Hindlimb muscle (tissue), 1 donor: ENCODE measurements at places on chromosomes 2 and 18.

DNA sequence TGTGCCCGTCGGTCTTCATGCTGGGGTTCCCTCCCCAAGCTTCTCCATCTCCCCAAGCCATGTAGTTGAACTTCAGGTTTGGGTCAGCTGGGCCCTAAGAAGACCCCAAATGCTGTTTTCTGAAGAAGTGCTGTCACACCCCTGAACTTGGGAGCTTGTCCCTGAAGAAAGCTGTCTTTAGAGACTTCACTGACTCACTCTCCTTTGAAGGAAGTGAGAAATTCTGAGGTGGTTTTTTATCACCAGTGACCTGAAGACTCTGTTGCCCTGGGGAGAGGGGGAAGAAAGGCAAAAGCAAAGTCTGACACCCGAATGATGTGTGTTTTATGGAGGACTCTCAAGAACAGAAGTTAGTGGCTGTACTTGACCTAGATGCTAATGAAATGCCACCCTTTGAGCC is 83.6 kb upstream of the BCL2L11 start:
- no peak for DNase-seq

GRCh38 chr2:96916156-96916630 is 46.3 kb upstream of the SEMA4C start:
- DNase-seq: no peak

DNA sequence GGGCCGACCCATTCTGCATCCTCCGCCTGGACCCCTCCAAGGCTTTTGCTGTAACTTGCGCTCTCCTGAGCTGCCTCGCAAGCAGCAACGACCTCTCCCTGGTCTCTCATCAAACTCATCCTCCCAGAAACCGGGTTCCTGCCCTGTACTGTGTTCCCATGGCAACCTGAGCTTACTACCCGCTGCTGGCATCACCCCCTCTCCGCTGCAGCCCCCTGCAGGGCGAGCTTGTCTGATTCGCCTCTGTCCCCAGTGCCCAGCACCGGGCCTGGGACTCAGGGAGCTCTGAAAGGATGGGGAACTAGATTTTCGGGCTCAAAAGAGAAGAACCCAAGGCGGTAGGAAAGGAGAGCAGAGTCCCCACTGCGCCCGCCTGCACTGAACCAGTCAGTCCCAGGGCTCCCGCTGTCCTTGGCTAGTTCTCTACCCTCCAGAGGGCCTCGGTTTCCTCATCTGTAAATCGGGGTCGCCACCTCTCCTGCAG is 463 bp downstream of the HS1BP3 start:
- no peak for DNase-seq

DNA sequence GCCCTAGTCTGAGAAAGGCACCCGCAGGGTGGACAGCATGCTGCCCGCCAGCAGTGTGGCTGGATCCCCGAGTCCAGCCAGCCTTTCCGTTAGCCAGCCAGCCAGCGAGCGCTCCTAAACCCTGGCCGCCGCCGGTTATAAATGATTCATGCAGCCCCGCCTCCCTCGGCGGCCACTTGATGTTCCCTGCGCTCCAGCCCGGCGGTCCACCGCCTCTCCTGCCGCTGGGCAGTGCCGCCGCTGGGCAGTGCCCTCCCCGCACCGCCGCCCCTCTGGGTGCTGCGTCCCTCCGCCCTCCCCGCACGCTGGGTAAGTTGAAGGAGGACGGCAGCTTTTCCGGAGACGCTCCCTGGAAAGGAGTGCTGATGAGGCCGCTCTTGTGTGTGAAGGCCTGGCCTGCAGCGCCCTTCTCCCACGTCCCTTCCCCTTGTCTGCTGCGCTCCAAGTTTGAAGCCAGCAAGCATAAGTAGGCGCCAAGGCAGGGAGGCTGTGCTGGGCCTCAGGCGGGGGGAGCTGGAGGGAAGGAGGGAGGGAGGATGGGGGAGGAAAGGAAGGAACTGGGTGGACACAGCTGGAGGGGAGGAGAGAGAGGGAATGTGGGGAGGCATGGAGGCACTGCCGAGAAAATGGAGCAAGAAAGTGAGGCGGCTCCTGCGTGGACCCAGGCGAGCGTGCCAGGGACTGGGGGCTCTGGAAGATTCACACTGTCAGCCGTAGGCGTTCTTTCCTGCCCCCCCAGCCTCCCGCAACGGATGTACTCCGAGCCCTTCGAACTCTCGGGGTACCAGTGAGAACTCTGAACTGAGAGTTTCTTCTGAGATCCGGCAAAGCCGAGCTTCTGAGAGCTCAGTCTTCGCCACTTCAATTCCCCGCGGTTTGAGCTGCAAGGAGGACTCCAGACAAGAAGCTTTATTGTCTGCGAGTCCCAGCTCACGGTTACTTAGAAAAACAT is 131.9 kb downstream of the GLI2 start:
- DNase-seq: peak; percentile 90

GRCh38 chr2:26651470-26651771 is 10.3 kb upstream of the CIB4 start:
- no peak for DNase-seq

GRCh38 chr18:10546557-10547300 is 20.9 kb downstream of the NAPG start:
- no peak for DNase-seq

- DNase-seq: no peak
These were observed 65.3 kb downstream of the PTPRM start for GRCh38 chr18:7632152-7633098.

GRCh38 chr18:60506682-60507081 is 134.1 kb upstream of the MC4R start:
- DNase-seq: peak; percentile 26

GRCh38 chr2:230809677-230810251 is 55.0 kb upstream of the ITM2C start:
- no peak for DNase-seq

DNA sequence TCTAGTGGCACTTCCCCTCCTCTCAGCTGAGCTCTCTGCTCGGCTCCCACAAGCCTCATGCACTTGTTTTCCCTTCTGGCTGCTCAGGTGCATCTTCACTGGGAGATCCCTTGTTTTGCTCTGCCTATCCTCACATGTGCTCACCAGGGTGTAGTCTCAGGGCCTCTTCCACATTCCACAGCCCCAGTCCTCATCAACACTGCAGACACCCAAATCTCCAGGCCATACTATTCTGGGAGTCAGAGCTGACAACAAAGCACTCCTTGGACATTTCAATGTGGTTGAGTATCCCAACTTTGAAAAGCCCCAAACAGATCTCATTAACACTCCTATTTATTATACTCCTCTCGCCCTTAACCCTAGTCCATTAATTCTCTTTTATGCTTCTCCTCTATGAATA is 71.3 kb downstream of the CCDC93 start:
- DNase-seq: no peak

DNA sequence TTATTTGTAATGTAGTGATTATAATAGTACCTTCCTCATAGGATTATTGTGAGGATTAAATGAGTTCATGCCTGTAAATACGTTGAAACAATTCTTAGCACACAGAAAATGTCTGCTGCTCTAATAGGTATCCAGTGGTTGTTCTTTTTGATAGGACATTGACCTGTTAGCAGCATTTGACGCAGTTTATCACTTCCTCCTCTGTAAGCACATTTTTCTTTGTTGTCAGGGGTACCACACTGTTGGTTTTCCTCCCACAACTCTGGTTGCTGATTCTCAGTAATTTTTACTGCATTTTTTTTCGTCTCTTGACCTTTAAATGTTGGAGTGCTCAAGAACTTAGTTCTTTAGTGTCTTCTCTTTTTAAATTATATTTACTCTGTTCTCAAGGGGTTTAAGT is 15.4 kb downstream of the PPM1B start:
- DNase-seq: no peak

DNA sequence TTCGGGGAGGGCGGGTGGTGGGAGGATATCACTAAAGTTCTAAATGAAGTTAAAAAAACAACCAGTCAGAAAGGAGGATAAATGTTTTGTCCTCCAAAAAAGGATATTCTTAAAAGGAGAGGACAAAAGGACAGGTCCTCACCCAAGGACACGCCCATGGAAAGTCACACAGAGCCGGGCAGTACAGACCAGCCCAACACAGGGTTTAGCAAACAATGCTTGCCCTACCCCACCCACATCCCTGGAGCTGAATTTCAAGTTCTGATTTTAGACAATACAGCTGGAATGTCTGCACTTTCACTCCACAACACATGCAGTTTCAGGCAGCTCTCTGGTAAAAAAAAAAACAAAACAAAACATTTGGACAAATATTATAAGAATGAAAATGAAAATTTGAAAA is 67.9 kb downstream of the SLC9A4 start:
- no peak for DNase-seq

- DNase-seq: no peak
These were observed 5.8 kb upstream of the RIF1 start for GRCh38 chr2:151403914-151404313.

- DNase-seq: no peak
These were observed 236.5 kb upstream of the NT5C1B start for GRCh38 chr2:18825838-18826237.

DNA sequence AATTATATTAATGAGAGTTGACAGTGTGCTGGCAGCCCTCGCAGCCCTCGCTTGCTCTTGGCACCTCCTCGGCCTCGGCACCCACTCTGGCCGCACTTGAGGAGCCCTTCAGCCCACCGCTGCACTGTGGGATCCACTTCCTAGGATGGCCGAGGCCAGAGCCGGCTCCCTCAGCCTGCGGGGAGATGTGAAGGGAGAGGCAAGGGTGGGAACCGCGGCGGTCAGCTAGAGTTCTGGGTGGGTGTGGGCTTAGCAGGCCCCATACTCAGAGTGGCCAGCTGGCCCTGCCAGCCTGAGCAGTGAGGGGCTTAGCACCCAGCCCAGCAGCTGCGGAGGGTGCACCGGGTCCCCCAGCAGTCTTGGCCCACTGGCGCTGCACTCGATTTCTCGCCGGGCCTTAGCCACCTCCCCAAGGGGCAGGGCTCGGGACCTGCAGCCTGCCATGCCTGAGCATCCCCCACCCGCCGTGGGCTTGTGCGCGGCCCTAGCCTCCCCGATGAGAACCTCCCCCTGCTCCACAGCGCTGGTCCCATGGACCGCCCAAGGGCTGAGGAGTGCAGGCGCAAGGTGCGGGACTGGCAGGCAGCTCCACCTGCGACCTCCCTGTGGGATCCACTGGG is 68.2 kb upstream of the LRRTM4 start:
- DNase-seq: no peak

DNA sequence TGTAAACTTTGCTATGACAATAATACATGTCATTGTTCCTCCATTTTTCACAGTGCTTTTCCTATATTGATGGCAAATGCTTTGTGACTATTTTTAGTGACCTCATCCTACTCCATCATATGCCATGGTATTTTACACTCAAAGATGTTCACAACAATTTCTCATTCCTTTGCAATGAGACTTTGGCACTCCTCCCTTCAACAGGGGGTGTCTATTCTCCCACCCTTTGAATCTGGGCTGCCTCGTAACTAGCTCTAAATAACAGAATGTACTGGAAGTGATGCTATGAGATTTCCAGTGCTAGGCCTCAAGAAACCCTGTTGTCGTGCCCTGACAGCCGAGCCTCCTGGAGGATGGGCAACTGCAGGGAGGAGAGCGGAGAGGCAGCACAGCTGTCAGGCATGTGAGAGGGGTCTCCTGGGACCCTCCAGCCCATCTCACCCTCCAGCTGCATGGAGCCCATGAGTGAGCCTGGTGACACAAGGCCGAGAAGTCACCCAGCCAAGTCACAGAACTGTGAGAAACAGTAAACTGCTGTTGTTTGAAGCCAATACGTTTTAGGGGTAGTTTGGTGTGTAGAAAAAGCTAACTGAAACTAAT is 103.1 kb upstream of the APCDD1 start:
- no peak for DNase-seq

GRCh38 chr2:127535422-127535901 is at the start of gene MYO7B:
Gene MYO7B (plus strand): TSS chr2:127535683. CDS start chr2:127559723, 24,040 bp downstream.
- DNase-seq: no peak

- no peak for DNase-seq
These were observed 19.1 kb upstream of the BCL2L11 start for GRCh38 chr2:111101592-111101991.

DNA sequence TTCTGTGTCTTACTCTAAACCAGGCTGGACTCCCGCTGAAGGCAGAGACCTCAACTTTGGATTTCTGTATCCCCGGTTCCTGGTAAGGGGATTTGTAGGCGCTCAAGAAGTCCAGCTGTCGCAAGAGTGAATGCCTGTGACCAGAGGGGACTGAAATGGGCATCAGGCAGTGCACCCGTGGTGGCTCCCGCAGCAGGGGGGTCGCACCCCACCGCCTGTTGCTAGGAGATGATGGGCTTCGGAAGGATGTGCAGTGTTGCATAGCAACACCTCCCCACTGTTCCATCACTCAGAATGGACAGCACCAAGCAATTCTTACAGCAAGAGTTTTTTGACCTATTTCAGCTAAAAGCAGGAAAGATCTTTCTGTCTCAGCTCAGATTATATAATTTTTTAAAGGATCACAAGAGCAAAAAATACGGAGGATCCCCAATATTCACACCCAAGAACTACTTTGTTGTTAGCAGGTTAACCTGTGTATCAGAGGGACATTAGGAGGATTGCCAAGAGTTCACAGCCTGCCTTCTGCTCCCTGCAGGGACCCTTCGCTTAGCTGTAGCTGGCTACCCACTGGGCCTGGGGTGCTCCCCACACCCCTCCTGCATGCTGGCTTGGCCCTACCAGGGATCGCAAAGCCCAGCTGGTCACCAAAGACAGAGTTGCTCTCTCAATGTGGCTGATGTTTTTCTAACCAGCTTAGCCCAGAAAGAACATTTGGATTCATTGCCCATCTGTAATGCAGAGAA is 63.8 kb downstream of the SOWAHC start:
- no peak for DNase-seq

GRCh38 chr18:61703508-61703907 is 189.3 kb downstream of the RNF152 start:
- DNase-seq: no peak

DNA sequence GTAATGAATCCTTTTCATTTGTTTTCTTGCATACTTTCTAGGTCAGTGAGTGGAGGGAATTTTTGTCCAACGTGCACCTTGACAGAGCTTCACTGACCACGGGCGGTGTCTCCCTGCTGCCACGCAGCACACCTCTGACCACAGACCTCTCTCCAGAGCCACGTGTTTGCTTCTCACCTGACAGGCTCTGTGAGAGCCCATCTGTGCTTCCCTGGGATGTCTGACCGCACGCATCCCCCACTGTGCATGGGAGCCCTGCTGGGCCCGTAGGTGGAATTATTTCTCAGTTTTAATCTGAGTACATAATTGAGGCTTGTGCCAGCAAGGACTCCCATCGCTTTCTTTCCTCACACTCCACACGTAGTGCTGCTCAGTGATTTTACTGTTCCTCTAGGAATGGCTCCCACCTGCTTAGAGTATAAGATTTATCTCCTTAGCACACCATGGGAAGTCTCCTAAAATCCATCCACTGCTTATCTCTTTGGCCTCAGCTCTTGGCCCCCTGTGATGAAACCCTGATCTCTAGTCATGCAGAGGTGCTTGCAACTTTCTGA is 482.6 kb downstream of the TSN start:
- no peak for DNase-seq
